GM19239 (cell line): ENCODE measurements at places on chromosomes 13 and 19.

GRCh38 chr19:40802300-40803169 lies 3.5 kb downstream of the EGLN2 start:
- DNase-seq, result no peak

- DNase-seq, result no peak
Observed at GRCh38 chr19:52415711-52416110, 13.2 kb upstream of the ZNF534 start.

DNA sequence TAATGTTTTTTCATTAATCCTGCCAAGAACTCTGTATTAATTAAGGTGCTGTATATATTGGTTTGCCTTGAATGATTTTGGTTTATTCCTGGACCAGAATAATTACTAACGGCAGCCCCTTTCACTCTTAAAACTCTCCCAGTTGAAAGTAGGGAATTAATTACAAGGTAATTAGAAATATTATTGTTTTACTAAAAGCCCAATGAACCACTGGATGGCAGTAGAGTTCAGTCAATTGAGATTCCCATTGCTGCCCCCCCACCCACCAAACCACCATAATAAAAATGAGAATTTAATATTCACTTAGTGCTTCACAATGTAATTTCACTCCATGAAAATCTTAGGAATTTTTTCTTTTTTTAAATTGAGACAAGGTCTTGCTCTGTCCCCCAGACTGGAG lies 13.7 kb downstream of the WBP4 start:
- no peak for DNase-seq

DNA sequence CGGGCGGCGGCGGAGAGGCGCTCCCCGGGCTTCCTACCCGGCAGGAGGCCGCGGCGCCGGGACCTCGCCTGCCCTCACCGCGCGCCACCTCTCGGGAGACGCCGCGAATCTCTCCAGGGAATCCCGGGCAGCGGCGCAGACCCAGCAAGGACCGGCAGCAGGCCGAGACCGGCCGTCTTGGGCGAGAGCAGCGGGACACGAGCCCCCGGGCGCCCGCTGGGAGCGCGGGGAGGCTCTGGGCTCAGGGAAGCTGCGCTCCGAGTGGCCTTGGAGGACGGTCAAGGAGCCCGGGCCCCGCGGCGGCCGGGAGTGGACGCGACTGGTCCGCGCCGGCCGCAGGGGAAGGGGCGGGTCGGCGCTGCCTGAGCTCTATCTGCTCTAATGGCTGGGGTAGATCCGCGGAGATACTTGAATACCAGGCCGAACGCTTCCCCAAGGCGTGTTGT lies 14.7 kb downstream of the CDX2 start:
- no peak for DNase-seq

GRCh38 chr19:47112166-47112996 lies 1.2 kb downstream of the ZC3H4 start:
- DNase-seq, result no peak

DNA sequence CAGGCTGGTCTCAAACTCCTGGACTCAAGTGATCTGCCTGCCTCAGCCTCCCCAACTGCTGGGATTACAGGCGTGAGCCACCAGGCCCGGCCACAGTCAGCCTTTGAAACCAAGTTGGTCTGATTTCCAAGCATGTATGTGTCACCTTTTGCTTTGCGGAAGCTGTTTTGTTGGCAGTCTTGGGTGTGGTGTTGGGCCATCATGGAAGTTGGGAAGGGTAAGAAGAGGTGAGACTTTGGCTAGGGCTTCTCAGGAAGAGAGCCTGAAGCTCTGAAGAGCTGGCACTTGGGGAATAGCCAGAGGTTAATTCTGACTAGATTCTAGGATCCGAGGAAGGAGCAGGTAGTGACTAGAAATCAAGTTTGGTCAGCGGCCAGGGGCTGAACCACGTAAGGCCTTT lies 2.8 kb downstream of the RSPH6A start:
- DNase-seq, result no peak

- DNase-seq, result no peak
Observed at GRCh38 chr13:98975822-98976261, 2.0 kb downstream of the DOCK9 start.

DNA sequence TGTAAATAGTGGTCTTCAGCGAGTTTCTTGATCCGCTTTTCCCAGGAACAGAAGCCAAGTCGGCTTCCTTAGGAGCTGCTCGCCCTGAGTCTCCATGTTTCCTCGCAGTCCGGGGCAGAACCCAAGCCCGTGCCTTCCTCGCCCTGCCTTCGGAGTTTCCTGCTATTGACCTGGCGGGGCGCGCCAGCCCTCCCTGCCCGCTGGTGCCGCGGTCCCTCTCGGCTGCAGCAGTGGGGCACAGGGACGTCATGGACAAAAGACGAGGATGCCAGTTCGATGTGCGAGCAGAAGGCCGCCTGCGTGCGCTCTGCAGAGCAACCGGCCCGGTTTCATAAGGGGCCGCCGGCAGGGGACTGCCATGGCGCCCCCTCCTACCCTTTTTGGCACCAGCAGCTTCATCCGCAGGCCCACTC lies 156.6 kb downstream of the TM9SF2 start:
- no peak for DNase-seq

DNA sequence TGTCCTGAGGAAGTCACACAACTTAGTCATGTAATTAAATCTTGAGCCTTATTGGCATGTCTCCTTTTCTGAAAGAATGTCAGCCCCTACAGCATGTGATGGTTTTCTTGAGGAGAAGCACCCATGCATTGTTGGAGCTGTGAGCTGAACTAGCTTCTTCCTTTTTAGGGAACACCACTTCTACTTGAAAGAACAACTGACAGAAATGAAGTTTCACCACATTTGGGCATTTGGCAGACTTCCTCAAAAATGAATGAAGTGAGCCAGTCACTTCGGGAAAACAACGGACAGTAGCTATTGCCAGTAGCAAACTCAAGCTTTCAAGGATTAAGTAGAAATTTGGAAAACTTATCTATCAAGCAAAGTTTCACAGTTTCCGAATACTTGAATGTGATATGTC lies 1351.3 kb downstream of the EFNB2 start:
- DNase-seq, result no peak

GRCh38 chr19:36420961-36421748 lies 2.7 kb upstream of the ZFP82 start:
- DNase-seq, result no peak

DNA sequence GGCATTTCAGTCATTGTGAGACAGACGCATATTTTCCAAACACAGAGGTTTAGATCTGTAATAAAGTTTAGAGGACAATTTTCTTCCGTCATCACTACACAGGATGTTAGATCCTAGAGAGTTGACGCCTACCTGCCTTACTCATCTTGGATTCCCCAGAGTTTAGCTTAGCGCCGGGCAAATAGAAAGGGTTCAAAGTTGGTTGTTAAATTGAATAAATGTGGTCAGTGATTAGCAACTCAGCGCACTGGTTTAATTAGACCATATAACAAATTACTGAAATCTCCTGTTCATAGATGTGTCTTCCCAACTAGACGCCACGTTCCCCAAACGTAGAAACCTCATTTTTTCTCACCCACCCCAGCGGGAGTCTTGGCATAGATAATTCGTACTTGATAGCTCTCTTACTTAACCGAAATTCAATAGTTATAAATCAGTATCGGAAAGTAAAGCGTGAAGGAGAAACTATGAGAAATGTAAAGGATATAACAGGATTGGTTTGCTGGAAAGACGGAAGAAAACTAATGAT lies 726 bp upstream of the UFM1 start:
- DNase-seq, result no peak

GRCh38 chr19:23273022-23273589 lies 22.9 kb upstream of the ZNF724 start:
- DNase-seq, result no peak

- DNase-seq, result no peak
Observed at GRCh38 chr19:7670790-7671189, 1.9 kb downstream of the RETN start.

DNA sequence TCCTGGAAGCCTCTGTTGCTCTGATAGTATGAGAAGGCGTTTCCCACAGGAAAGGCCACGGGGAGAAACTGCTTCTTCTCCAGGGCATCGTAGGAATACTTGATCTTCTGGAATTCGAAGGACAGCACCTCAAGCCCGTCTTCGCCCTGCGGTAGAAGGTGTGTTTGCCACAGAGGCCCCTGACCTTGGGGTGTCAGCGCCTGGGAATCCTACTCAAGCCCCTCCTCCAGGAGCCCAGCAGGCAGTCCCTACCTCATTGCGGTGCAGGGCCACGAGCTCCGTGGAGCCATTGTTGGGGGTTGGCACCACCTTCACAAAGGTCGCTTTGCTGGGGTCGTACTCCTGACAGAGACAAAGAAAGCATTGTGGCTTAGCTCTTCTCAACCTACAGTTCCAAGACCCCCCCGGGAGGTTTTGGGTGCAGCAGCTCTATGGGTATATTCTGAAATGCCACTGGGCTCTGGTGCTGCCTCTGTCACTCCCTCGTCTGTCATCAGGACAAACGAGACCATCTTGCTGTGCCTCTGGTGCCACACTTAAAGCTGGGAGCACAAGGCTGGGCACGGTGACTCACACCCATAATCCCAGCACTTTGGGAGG lies 3.7 kb downstream of the ATP13A1 start:
- no peak for DNase-seq

GRCh38 chr19:31804668-31805067 lies 455.4 kb upstream of the TSHZ3 start:
- DNase-seq, result no peak

- no peak for DNase-seq
Observed at GRCh38 chr13:53137779-53138178, 109.2 kb downstream of the OLFM4 start.

DNA sequence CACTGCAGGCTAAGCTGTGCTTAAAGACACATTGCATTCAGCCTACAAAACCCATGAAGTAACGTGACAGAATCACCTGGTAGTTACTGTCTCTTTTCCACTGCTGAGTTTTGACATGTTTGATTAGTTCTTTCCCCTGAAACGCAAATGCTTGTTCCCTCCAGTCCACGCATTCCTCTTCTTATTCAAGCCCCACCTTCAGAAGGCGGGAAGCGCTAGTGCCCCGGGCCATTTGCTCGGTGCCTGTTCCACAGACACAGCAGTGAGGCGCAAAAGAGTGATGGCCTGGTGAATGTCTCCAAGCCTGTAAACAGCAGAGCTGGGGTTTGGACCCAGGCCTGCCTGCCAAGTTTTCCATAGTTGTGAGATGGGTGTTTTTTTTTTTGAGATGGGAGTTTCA lies 10.9 kb downstream of the ACP4 start:
- DNase-seq, result no peak

GRCh38 chr13:27353166-27353583 lies 71.2 kb upstream of the GTF3A start:
- DNase-seq, result peak; percentile 85

- no peak for DNase-seq
Observed at GRCh38 chr19:29497241-29497640, 28.6 kb upstream of the VSTM2B start.

- DNase-seq, result no peak
Observed at GRCh38 chr13:89061821-89062220, 1390.7 kb downstream of the SLITRK5 start.

DNA sequence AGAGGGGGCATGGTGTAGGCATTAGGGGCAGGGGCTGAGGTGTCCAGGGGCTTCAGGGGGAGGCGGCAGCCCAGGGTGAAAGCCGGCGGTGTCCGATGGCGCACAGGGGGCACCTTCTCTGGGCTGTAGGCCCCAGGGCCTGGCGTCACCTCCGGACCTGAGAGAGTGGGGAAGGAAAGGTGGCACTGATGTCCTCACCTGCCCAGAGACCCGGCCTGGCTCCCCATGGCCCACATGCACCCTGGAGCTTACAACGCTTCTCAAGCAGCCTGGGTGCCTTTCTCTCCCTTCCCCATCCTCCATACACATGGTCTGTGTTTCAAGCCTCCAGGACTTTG lies 3.3 kb upstream of the SHC2 start:
- DNase-seq, result no peak

GRCh38 chr13:50917572-50917971 lies 8.0 kb downstream of the RNASEH2B start:
- no peak for DNase-seq

DNA sequence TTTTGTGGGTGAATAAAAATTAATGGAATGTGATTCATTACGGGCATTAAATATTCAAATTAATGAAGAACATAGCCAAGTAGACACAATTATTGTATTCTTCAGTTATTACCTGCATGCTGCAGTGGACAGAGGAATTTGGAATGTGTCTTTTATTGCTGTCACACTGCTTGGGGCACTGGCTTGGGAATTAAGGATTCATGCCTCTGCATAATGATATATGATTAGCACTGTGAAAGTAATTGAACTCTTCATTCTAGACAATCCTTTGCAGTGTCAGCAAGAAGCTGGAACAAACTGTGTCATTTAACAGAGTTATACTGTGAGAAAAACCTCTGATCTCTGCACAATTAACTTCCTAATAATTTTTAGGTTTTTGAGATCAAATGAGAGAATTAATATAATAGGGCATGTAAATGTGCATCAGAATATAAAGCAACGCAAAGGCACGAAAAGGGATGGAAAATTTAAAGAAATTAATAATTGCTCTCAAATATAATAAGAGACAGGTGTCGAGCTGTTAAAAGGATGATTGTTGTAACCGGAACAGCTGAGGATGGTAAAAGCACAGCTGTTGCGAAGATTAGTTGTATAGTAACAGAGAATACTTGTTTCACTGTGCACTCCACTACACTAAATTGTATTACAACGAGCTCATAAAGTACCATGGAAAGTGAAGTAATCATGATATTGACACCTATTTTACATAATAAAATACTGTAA lies 235.1 kb upstream of the MIR17HG start:
- no peak for DNase-seq

DNA sequence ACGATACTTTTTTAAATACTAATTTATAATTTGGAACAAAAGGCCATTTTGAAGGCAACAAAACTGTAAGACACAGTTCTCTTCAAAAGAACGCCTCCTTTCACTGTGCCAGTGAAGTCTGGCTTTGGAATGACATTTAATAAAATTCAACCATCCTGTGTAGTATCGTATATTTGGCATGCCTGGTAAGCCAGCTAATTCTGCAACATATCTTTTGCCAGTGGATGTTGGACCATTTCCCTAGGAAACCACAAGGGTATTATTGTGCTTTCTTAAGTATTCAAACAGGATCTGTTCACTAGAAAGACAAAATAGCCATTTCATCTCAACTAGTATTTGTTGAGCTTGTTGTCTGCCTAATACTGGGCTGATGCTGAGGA lies 111.6 kb downstream of the RGCC start:
- DNase-seq, result no peak

- no peak for DNase-seq
Observed at GRCh38 chr19:2616741-2617392, 85.6 kb downstream of the GNG7 start.

GRCh38 chr19:16184665-16185122 lies 516 bp upstream of the FAM32A start:
- no peak for DNase-seq

DNA sequence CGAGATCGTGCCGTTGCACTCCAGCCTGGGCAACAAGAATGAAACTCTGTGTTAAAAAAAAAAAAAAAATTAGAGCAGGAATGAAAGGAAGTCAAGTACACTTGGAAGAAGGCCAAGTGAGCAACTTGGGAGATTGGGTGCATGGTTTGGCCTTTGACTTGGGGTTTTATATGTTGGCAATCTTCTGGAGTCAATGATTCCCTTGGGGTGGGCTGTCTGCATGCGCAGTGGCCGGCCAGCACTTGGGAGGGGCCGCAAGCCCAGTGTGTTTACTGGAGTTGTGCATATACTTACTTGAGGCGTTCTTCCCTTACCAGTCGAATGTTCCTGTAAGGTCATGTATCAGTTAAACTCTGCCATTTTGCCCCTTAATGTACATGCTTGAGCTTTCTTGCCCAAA lies 103.9 kb downstream of the FAM216B start:
- no peak for DNase-seq

GRCh38 chr13:36154567-36155291 lies 23.5 kb upstream of the DCLK1 start:
- no peak for DNase-seq
